HFF-Myc (cell line): ENCODE measurements at places on chromosomes 1 and 21.

- no peak for DNase-seq
Measured at GRCh38 chr1:238660849-238661248, 725.5 kb upstream of the CHRM3 start.

GRCh38 chr1:99818063-99818699, 32.0 kb upstream of the AGL start:
- DNase-seq: no peak

DNA sequence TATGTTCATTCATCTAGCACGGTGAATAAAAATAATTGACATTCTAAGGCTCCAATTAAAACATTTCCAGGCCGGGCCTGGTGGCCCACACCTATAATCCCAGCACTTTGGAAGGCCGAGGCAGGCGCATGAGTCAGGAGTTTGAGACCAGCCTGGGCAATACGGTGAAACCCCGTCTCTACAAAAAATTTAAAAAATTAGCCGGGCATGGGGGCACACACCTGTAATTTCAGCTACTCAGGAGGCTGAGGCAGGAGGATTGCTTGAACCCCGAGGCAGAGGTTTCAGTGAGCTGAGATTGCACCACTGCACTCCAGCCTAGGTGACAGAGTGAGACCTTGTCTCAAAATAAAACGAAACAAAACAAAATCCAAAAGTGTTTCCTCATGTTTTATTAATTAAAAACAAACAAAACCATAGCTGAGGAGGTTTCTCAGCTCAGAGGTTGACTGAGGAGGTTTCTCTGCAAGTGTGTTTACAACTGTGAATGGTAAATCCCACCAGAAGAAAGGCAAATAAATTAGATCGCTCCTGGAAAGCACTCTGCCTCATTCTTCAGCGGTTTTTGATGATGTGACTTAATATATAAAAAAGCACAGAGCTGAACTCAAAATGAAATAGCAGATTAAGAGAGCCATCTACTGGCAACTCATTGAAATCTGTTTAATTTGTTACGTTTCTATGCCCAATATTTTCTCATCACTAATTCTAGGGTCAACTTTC, 37.7 kb upstream of the ATG4C start:
- DNase-seq: peak; percentile 30

DNA sequence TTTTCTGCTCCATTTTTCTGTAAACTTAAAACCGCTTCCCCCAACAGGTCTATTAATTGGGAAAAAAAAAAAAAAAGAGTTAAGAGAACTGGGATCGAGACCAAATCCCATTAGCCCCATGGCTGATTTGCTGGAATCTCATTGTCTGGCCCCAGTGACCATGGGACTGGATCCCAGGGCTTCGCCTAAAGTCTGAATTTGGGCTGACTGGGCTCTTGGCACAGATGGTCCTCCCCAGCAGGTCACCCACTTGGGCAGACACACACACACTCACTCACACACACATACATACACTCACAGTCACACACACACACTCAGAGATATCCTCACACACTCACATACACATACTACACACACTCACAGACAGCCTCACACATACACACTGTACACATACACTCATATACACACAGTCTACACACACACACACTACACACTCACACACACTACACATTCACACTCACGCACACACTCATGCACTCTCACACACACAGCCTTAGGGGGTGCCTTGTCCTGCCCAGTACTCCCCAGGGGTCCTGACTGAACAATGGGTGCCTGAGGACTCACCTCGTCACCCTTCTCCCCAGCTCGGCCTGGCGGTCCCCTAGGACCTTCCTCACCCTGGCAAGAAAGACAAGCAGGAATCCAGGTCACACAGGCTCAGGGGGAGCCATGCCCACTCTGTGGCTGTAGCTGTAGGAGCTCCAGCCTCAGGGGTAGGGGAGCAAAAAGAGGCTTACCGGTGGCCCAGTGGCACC, 7.5 kb downstream of the COL9A2 start:
- no peak for DNase-seq

DNA sequence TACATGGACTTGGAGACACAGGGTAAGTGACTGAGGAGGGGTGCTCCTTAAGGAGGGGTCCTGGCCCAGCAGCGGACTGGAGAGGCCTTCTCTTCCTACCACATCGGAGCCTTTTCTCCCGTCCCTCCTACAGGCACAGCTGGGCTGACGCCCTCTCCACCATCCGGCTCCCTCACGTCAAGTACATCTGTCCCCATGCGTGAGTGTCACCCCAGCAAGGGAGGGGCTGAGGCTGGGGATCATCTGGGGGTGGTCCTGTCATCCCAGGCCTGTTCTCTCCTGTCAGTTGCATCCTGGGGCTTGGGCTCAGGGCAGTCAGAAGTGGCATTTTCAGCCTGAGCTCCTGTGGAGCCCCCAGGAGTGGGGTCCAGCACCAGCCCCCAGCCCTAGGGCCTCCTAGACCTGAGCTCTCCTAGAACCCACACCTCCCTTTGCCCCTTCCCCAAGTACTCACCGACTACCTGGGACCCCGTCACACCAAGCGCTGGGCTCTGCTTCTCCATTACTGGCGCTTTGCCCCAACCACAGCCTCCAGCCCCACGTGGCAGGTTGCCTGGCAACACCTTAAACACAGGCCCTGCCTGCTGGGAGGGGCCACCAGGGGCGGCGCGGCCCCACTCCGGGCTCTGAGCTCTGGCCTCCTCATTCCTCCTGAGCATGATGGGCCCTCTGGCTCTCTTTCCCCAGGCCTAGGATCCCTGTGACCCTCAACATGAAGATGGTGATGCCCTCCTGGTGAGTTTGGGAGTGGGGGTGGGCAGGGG, 2.3 kb downstream of the LYPLA2 start:
- no peak for DNase-seq
